ENCODE measurements at places on chromosomes 5 and 9.

DNA sequence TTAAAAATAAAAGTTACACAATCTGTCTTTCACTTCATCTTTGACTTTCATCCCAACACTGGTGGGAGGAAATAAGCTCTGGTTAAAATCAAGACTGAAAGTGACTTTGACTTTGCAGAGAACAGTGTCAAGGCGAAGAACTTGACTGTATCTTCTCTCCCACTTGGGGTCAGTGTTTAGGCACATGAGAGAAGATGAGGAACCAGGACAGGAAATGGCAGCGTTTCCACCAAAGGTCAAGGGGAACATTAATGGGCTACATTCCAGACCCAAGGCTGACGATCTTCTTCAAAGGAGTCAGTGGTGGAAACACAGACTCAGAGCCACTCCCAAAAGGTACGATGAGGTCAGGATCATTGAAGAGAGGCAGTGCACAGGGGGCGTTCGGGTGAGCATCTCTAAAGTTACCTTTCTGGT is 409.5 kb downstream of the ARHGEF28 start:
- no peak for DNase-seq

DNA sequence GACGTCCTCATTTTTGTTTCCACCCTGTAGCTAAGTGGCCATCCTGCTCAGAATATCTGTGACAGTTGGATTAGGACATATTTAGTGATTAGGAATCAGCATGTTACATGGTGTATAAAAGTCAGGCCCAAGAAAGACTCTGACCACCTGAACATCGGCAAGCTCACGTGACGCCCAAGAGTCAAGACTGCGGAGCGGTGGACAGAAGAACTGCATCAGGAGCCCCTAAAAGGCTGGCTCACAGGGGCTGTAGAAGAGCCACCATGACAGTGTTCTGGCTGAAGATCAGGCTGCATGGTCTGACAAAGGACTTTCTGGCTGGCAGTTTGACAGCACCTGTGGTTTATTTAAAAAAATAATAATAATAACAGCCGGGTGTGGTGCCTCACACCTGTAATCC is 185.3 kb downstream of the AUH start:
- DNase-seq, result no peak

GRCh38 chr5:73280821-73281746 is 108.1 kb downstream of the TMEM174 start:
- DNase-seq, result no peak

DNA sequence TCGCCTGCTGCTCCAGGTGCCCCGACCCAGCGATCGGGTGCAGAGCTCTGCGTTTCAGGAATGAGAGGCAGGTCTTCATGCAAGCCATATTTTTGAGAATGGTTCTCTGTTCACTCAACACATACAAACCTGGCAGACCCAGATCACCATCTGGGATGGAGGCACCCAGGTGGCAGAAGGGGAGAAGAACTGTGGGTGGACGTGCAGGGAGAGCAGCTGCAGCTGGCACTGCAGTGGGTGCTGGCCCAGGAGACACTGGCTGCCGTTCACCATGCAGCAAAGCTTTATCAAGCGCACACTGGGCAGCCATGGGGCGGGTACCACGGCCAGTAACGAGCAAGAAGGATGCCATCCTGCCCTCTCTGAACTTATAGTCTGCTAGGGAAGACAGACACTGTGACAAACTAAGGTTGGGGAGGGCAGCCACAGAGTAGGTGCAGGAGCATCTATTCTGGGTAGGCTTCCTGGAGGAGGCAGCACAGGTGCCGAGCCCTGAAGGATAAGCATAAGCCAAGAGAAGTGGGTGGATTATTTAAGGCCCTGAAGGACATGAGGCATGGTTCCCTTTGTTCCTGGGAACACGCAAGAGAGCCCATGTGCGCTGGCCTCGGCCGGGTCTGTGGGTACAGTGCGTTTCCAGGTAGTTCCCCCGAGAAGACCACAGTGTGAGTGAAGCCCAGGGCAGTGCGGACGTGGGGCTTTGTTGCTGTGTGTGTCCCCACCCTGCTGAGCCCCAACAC is 46.2 kb upstream of the FCN2 start:
- no peak for DNase-seq

DNA sequence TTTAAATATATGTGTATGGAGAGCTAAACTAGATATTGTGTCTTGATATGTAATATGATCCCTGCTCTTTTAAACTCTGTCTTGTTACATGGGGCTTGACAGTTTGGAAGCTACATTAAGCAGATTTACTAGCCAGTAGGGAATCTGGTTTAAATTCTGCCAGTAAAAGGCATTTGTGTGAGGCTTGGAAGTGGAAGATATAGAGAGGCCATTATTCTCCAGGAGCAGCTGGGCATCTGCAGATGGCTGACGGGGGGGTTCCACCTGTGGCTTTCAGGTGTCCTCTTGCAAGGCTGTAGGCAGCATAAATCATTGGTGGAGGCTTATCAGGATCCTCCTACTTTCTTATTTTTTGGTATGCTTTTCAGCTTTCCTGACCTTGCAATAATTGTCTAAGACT is 179.1 kb upstream of the FBXL7 start:
- no peak for DNase-seq

GRCh38 chr9:38083858-38084555 is 15.0 kb upstream of the SHB start:
- DNase-seq, result no peak

DNA sequence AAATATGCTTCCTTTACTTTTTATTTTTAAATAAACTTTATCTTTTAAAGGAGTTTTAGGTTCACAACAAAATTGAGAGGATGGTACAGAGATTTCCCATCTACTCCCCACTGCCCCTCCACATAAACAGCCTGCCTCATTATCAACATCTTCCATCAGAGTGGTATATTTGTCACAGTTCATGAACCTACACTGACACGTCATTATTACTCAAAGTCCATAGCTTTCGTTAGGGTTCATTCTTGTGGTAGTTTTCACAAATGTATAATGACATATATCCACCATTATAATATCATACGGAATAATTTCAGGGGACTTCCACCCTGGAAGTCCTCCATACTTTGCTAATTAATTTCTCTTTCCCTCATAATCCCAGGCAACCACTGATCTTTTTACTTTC is 204.9 kb downstream of the SMARCA2 start:
- no peak for DNase-seq

DNA sequence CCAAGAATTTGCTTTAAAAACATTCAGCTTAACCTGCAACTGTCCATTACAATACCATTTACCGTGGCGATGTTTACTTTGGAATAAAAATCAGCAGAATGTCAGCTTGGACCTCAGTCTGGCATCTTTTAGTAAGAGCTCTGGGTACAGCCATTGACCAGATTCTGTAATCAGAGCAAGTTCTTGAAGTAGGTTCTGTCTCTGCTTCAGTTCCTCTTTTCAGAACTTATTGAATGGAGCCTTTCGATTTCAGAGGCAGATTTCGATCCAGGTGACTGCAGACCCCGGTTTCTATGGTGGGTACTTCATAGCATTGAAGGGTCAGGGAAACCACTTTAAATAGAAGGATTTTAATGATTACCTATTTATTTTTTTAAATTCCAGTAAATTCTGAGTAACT is 53.4 kb upstream of the SV2C start:
- no peak for DNase-seq

DNA sequence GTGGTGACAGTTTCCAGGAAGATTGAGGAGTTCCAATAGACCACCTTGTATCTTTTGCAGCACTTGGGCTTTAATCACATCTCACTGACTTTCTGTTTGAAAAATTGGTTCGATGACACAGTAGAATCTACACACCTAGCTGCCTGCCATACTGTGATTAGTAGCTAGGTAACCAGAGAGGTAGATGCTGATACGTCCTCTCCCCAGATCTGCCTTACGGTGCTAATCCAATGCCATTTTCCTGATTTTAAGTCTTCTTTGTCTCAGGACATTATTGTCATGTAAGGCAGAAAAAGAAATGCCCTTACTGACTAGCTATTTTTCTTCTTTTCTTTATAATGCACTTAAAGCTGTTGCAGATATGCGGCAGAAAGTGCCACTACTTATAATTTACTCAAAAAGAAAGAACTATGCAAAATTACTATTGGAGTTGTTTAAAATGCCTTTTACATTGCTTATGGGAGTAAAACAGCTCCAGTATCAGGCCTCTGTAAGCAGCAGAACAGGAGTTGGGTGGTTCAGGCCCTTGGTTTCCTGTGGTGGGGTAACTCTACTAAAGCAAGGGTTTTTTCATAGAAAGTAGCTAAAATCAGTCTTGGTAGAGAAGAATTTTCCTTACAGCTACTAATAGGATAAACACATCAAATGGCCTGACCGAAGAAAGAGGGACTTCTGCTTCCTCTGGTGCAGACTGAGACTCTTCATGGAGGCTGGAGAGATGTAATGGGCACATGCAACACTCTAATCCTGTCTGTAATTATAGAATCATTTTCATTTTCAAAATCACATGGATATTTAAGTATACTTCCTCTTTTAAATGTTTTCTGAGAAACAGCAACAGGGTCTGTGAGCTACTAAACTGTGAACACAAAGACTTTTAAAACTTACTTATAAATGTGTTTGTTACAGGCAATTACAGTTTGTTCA is 177.2 kb downstream of the MAPKAP1 start:
- DNase-seq, result no peak

GRCh38 chr5:142862594-142862993 is 92.4 kb downstream of the ARHGAP26 start:
- DNase-seq, result no peak

DNA sequence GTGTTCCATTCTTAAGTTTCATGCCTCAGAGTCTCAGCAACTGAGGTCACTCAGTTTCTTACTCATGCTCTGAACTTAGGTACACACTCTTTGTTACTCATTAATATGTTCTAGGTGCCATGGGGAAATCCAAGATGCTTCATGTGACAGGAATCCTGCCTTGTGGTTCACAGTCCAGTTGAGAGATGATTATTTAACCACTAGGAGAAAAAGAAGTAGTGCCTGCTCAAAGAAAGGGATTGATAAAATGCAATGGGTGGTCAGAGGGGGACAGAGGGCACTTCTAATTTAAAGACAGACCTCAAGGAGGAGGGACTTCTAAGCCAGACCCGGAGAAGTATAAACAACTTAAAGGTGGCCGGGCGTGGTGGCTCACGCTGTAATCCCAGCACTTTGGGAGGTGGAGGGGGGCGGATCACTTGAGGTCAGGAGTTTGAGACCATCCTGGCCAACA is 69.0 kb downstream of the UGCG start:
- no peak for DNase-seq

GRCh38 chr9:122333169-122333808 is 37.5 kb upstream of the PTGS1 start:
- no peak for DNase-seq

DNA sequence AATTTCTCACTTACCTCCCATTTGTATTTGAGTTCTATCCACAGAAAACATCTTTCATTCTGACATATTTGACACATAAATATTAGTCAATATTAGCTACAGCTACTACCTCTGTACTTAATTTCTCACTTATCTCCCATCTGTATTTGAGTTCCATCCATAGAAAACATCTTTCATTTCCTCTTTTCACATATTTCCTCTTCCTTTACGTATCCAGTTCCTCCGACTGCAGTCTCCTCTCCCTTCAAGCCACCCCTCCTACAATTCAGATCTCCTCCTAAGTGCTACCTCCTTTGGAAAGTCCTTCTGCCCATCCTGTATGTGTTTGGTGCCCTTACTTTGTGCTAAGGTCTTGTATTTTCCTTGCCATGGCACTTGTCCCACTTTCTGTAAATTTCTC is 1.6 kb downstream of the SREK1IP1 start:
- no peak for DNase-seq

GRCh38 chr5:108898707-108899106 is 151.0 kb downstream of the FER start:
- DNase-seq, result no peak

- no peak for DNase-seq
These were observed 1080.5 kb upstream of the DMAC1 start for GRCh38 chr9:8880060-8880459.

- DNase-seq, result peak; percentile 48
These were observed 680 bp upstream of the RFK start for GRCh38 chr9:76394960-76395252.

GRCh38 chr5:153629027-153629895 is 138.8 kb downstream of the GRIA1 start:
- DNase-seq, result no peak

- no peak for DNase-seq
These were observed 32.0 kb downstream of the SLC46A2 start for GRCh38 chr9:112858625-112859147.

DNA sequence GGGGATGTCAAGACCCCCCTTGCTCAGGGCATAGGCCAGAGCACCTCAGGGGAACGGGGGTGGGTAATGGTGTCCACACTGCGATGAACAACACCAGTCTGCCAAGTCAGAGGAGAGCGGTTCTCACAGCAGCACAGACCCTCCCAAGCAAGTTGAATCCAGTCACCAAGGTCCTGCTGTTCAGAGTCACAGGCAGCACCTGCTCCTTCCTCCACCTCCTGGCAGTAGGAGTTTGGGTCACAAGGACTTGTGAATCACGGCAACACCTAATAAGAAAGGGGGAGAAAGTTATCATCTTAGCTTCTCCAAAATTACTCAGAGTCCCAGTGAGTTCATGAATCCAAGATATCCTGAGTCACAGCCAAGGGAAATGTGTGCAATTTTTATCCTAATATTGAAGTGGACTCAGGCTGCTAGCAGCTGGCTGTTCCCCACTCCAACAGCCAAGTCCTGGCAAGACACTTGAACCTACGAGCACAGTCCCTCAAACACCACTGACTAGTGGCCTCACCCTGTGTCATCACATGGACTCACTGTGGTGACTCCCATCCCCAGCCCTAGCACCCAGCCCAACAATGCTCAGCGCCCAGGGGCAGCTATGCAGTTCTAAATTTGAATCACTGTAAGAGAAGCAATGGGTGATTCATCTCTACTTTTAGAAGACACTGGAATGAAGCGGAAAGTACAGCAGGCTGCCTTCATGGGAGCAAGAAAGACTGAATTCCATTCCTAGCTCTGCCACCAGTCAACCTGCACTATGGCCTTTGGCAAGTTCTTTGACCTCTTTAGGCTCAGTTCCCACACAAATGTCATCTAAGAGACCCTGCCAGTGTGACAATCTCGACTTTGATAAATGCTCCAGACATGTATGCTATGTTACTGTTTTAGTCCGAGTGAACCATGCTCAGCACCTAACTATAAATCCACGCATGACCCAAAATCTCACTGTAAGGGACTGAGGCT is 113.7 kb downstream of the KLHL3 start:
- DNase-seq, result no peak

- DNase-seq, result no peak
These were observed 24.2 kb downstream of the P4HA2 start for GRCh38 chr5:132203464-132203818.

DNA sequence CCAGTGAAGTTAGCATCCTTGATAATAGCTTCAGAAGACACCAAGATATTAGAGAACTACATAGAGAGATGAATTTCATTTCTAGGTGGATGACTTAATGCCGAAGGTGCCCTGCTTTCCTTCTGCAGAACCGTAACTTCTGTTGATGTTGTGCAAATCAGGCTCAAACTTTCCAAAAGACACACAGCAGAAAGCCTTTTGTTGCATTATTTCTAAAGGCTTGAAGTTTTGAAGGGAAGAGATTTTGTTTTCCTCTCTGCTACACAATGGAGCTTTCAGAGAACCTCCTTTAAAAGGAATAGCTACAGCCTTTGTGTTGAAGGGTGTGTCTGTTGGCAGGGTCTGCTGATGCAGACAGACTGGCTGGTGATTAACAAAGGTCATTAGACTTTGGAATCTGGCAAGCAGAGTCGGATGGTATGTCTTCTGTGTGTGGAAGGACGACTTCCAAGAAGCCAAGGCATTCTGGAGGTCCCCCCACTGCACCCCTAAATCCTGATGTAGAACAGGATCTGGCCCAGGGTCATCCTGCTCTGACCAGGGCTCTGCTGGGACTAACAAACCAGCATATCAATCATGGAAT is 57.8 kb downstream of the ZNF462 start:
- DNase-seq, result no peak

Measured in CD4-positive, alpha-beta T cell treated with Interleukin-6 at 100 ng/mL for 8 hours (primary cell).